Activated naive CD4-positive, alpha-beta T cell treated with anti-CD3 and anti-CD28 coated beads, Interleukin-2, amount 10 ng/mL, durations not matched to agents 7 days and 5 days (primary cell): ENCODE measurements at places on chromosomes 4 and X.

DNA sequence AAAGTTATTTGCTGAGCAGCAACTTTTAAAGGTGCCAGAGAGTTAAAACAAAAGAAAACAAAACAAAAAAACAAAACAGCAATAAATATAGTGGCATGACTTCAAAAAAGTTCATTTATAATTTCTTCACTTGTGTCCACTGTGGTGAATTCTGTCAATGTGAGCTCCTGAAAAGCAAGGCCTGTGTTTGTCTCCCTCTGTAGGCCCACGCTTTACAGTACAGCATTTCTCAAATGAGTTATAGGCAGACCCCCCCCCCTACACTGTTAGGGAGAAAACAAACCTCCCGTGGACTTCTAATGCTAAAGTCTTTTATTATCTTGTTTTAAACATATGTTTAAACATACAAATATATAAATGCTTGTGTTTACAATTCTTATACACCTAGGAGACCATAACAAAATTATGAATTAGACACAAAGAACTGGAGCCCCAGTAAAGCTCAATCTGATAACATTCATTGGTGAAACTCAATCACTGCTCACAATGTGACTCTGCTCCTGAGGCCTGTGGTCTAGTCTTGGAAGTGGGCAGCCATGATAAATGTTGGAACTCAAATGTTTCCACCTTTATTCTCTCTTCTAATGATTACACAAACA, 47.0 kb upstream of the SCOC start:
- no peaks in the 10 kb centered on the region for H3K27me3 ChIP-seq
- H3K4me3 ChIP-seq: no peak overlapping the region
- peaks cover 12% of the 10 kb centered on the region for H3K4me1 ChIP-seq
- H3K27ac ChIP-seq: no peak overlapping the region
- peak; percentile 27 for DNase-seq
- no peaks in the 10 kb centered on the region for H3K36me3 ChIP-seq

GRCh38 chr4:2274320-2275043, 12.6 kb upstream of the MXD4 start:
- no peak overlapping the region for H3K27ac ChIP-seq
- H3K4me1 ChIP-seq: peaks cover 2% of the 10 kb centered on the region
- H3K4me3 ChIP-seq: no peak overlapping the region

GRCh38 chr4:23884261-23884660, 5.6 kb downstream of the PPARGC1A start:
- peaks cover 5% of the 10 kb centered on the region for H3K27me3 ChIP-seq
- H3K4me1 ChIP-seq: no peaks in the 10 kb centered on the region
- H3K4me3 ChIP-seq: no peak overlapping the region
- no peak for DNase-seq
- no peaks in the 10 kb centered on the region for H3K36me3 ChIP-seq

DNA sequence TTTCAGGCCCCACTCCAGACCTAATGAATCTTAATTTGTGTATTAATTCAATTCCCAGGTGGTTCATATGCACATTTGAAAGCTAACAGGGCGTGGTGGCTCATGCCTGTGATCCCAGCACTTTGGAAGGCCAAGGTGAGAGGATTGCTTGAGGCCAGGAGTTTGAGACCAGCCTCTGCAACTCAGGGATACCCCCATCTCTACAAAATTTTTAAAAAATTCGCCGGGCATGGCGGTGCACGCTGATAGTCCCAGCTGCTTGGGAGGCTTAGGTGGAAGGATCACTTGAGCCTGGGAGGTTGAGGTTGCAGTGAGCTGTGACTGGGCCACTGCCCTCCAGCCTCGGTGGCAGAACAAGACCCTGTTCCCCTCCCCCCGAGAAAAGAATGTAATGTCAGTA, 31.2 kb downstream of the ADD1 start:
- no peaks in the 10 kb centered on the region for H3K27me3 ChIP-seq
- peaks cover 35% of the 10 kb centered on the region for H3K36me3 ChIP-seq
- H3K4me1 ChIP-seq: peaks cover 22% of the 10 kb centered on the region
- no peak overlapping the region for H3K27ac ChIP-seq
- H3K4me3 ChIP-seq: no peak overlapping the region
